ENCODE measurements at places on chromosomes 5 and 9. TPM values are rescaled to one million over a fixed set of nuclear protein-coding genes. Genes with fewer than 3 reads are reported as not detected.

FST gene
- total RNA-seq, result 3.9 TPM

DNA sequence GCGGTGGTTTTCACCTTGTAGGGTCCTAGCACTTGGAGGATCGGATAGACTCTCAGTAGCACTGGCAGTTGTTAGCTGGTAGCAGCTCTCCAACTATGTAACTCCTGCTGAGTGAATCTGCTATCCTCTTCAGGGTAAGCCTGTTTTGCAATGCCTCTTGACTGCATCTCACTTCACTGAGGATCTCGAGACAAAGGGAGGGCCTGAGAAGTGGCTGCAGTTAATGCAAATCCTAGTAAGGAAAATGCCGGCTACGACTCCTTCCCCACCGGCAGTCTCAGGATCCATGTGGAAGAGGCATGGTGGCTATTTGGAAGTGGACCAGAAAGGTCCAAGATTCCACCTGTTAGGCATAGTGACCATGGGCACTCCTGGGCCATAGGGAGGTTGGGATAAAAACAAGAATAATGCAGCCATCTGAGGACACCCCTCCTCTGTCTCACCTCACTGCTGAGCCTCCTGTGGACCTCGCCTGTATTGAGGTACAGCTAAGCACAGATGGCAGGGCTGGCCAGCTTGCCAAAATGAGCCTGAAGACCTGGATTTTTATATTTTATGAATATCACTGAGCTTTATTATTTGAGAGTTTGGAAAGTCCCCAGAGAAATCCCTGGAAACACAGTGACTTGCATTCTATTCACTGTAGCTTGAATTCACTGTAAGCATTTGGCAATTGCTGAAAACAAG, 146.0 kb downstream of the LIFR start:
- H3K27ac ChIP-seq, result no peak overlapping the region
- peaks cover 21% of the 10 kb centered on the region for H3K4me1 ChIP-seq
- no peaks in the 10 kb centered on the region for H3K36me3 ChIP-seq
- no peak for DNase-seq

- peaks cover 6% of the 10 kb centered on the region for H3K4me1 ChIP-seq
- no peak overlapping the region for H3K27ac ChIP-seq
- H3K36me3 ChIP-seq, result no peaks in the 10 kb centered on the region
- no peak overlapping the region for H3K4me3 ChIP-seq
- no peak for DNase-seq
Measured at GRCh38 chr5:111930449-111930848, 173.5 kb upstream of the NREP start.

- H3K27ac ChIP-seq, result no peak overlapping the region
- H3K4me3 ChIP-seq, result no peak overlapping the region
- H3K4me1 ChIP-seq, result peaks cover 9% of the 10 kb centered on the region
- no peak for DNase-seq
Measured at GRCh38 chr5:93588352-93589151, 5.5 kb downstream of the NR2F1 start.

PRLR gene
- 2.6 TPM for total RNA-seq

DNA sequence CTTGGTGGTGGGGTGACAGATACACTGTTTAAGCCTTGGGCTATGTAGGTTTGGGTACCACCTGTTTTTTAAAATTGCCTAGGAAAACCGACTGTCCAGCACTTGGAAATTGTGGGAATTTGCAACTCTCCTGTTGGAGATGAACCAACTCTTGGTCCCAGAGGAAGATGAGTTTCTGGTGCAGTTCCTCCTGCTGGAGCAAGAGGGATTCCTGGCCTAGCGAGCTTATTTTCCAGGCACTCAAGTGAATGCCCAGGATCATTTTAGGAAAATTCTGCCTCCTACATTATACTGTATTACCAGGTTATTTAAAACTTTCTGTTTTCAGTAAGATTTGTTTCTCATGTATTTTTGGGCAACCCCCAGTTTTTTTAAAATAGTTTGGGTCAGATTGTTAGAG, 33.7 kb downstream of the AP3S1 start:
- no peak overlapping the region for H3K4me3 ChIP-seq
- peaks cover 6% of the 10 kb centered on the region for H3K36me3 ChIP-seq
- no peaks in the 10 kb centered on the region for H3K4me1 ChIP-seq
- no peak overlapping the region for H3K27ac ChIP-seq
- no peak for DNase-seq

GRCh38 chr5:135272311-135272805, 126.7 kb downstream of the MACROH2A1 start:
- DNase-seq, result no peak
- no peaks in the 10 kb centered on the region for H3K36me3 ChIP-seq

DNA sequence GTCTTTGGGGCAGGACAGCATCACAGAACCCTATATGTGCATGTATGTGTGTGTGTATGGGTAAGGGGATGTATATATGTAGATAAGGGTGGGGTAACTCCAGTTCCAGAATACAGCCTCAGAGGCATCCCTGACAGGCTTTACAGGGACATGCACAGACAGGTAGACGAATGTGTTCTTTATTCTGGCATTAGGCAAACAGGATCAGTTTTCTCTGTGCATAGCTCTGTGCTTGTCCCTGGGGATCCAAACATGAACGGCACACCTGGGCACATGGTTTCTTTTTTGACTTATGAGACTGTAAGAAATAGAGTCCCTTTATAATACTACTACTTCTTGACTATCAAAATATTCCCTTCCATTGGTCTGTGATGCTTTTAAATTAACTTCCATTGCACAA, 120.6 kb downstream of the TRIO start:
- no peak for DNase-seq
- H3K4me3 ChIP-seq, result no peak overlapping the region
- no peaks in the 10 kb centered on the region for H3K36me3 ChIP-seq
- H3K4me1 ChIP-seq, result peaks cover 69% of the 10 kb centered on the region
- no peak overlapping the region for H3K27ac ChIP-seq
- H3K27me3 ChIP-seq, result no peaks in the 10 kb centered on the region

DNA sequence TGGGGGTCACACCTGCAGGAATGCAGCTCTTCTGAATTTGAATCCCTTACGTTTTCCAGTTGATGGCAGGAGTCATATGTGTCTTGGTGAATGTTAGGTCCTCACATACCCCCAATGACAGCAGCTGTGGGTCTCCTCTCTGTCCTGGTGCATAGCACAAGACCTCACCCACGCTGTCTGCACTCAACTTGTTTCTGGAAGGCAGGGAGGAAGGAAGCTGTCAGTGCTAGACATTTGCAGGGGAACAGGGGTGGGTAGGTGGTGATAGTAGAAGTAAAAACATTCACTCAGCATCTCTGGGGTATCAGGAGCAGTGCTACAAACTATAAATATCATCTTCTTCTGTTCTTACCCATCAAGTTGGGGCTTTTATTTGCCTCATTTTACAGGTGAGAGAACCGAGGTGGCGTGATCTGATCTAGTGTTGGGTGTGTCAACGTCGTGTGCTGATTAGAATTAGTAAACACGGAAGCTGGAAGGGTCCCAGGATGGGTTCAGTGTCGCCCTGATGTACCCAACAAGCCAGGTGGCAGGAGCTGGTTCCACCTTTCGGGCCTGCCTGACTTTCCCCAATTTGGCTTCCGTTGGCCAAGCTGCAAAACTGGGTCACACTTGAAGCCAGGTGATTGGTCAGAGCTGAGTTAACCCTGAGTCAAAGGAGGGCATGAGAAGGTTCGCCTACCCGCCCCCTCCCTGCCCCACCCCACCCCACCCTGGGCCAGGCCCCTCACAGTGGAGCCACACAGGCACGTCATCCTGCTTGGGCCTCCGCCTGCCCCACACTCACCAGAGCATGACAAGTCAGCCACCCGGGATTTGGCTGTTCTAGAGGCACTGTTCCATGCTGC, 15.8 kb downstream of the ERGIC1 start:
- no peaks in the 10 kb centered on the region for H3K27me3 ChIP-seq
- H3K27ac ChIP-seq, result no peak overlapping the region
- peaks cover 41% of the 10 kb centered on the region for H3K4me1 ChIP-seq

GRCh38 chr5:55994495-55994997, at the start of gene IL6ST:
IL6ST (minus strand) TSS chr5:55994963; CDS start chr5:55976278, 18,685 bp downstream.
- no peaks in the 10 kb centered on the region for H3K27me3 ChIP-seq
- DNase-seq, result no peak
- H3K4me3 ChIP-seq, result peak within 1 kb of the TSS; percentile 87
- H3K36me3 ChIP-seq, result no peaks in the 10 kb centered on the region

IFNA21 gene
- total RNA-seq, result not detected

C1QTNF3 gene
- 4.3 TPM for total RNA-seq

SOHLH1 gene
- total RNA-seq, result not detected

GRCh38 chr5:169013208-169013728, 287.7 kb downstream of the SLIT3 start:
- H3K27ac ChIP-seq, result no peak overlapping the region
- H3K36me3 ChIP-seq, result no peaks in the 10 kb centered on the region
- no peaks in the 10 kb centered on the region for H3K27me3 ChIP-seq
- no peaks in the 10 kb centered on the region for H3K4me1 ChIP-seq
- no peak overlapping the region for H3K4me3 ChIP-seq

UBTD2 gene
- 16.1 TPM for total RNA-seq
